ENCODE measurements at places on chromosomes 6 and 20.

DNA sequence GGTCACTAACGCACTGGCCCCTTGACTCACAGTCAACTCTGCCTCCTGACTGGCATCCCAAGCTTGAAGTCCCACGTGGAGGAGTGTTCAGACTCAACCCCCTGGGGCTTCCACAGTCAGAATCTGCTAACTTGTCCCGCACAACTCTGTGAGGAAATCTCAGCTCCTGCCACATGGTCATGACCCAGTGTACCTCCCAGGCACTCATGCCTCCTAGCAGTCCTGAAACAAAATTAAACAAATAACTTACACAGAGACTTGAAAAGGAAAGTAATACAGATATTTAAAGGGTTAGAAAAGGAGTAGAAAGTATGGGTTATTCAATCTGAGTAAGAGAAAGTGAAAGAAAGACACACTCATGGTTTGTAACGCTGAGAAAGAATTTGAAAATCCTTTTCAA is 134.9 kb downstream of the GMDS start:
- DNase-seq: no peak

- DNase-seq: no peak
These were observed 3.6 kb downstream of the ADISSP start for GRCh38 chr20:3763671-3764601.

GRCh38 chr6:166540631-166541331 is 45.7 kb downstream of the RAMACL start:
- no peak for DNase-seq

DNA sequence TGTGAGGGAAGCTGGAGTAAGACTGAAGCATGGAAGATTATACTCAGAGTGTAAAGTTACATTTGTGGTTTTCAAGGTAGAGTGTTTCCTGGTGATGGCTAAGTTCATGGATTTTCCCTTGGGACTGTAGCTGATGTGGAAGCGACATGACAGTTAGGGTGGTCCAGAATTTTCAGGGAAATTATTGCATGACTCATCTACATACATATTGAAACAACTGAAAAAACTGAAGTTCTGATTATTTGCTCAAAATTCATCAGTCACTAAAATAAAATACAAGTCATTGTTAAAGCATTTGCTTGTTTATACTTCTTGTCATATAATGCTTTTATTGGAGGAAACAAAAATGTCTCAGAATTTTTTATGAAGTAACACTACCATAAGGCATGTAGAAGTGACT is 700.0 kb downstream of the RFPL4B start:
- no peak for DNase-seq

GRCh38 chr6:356828-357251 is 34.7 kb upstream of the IRF4 start:
- no peak for DNase-seq

DNA sequence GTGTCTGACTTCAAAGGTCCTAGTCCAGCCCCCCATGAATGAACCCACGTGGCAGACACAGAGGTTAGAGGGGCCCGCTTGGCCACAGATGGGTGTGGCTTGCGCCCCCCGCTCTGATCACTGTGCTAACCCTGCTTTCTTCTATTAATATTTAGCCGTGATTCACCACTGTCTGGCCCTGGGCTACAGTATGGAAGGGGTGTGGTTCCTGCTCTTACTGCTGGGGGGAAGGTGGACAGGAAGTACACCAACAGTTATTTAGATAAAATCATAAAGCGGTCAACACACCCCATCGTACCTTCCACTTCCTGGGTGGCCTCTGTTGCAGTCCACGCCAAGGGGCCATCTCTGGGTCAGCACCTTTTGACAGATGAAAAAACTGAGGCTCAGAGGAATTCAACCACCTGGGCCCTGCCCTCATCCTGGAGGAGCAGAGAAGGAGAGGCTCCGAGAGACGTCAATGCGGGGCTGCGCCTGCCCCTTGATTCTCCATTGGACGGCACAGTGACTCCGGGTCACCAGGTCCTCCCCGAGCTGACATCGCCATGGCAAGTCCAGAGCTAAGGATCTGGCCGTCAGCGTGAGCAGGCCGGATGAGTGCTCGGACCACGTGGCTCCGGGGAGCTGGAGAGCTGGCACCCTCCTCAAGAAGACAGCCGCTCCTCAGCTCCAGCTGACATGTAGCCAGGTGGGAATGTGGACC is 206.3 kb downstream of the PREX1 start:
- no peak for DNase-seq

DNA sequence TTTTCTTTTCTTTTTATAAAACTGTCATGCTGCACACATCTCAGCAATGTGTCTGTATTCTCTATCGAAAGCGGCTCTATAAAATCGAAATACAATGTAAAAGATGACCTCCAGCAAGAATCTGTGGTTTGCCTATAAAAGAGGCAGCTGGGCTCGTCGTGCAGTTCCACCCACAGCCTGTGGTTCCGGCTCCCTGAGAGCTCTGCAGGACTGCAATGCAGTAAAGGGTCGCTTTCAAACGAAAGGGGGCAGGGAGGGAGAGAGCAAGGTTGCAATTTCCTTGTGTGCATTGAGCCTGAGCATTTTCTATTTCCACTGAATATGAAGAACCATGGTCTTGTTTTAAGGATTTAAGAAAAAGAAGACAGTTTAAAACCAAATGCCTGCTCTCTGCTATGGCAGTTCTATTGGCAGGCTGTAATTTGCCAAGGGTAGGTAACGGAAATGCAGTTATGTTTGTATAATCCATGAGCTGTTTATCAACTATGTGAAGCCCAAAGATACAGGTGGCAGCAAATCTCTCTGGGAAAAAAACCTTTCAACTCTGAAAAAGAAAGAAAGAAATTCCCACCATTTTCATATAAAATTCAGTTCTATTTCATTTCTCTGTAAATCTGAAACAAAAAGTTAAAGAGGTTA is 236.5 kb downstream of the HACE1 start:
- DNase-seq: peak; percentile 66

DNA sequence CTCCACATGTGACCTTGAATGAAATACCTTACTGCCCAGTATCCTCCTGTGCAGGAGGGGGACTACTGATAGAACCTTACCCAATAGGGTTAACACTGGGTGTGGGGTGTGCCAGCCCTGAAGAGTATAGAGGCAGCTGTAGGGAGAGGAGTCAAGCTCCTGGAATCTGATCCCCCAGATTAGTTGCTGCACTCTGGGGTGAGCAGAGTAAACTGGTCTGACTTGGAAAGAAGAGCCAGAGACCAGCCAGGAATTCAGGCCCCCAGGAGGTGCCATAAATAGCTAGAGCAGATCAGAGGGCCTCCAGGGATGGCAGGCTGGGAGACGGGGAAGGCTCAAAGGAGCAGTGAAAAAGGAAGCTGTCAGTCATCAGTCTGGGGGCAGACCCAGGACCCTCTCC is 3.5 kb upstream of the APOBEC2 start:
- DNase-seq: no peak

DNA sequence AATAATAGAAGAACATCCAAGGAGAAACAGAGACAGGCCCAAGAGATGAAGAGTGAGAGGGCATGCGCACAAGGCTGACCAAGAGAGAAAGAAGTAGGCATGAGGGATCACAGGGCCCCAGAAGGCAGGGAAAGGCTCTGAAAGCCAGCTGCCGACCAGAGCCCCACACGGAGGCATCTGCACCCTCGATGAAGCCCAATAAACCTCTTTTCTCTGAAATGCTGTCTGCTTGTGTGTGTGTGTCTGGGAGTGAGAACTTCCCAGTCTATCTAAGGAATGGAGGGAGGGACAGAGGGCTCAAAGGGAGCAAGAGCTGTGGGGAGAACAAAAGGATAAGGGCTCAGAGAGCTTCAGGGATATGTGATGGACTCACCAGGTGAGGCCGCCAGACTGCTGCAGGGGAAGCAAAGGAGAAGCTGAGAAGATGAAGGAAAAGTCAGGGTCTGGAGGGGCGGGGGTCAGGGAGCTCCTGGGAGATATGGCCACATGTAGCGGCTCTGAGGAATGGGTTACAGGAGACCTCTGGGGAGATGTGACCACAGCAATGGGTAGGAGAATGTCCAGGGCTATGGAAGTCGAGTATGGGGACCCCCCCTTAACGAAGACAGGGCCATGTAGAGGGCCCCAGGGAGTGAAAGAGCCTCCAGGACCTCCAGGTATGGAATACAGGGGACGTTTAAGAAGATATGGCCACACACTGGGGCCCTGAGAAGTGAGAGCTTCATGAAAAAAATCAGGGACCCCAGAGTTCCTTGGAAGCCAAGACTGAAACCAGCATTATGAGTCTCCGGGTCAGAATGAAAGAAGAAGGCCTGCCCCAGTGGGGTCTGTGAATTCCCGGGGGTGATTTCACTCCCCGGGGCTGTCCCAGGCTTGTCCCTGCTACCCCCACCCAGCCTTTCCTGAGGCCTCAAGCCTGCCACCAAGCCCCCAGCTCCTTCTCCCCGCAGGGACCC is 981 bp upstream of the TNF start:
- peak; percentile 52 for DNase-seq

DNA sequence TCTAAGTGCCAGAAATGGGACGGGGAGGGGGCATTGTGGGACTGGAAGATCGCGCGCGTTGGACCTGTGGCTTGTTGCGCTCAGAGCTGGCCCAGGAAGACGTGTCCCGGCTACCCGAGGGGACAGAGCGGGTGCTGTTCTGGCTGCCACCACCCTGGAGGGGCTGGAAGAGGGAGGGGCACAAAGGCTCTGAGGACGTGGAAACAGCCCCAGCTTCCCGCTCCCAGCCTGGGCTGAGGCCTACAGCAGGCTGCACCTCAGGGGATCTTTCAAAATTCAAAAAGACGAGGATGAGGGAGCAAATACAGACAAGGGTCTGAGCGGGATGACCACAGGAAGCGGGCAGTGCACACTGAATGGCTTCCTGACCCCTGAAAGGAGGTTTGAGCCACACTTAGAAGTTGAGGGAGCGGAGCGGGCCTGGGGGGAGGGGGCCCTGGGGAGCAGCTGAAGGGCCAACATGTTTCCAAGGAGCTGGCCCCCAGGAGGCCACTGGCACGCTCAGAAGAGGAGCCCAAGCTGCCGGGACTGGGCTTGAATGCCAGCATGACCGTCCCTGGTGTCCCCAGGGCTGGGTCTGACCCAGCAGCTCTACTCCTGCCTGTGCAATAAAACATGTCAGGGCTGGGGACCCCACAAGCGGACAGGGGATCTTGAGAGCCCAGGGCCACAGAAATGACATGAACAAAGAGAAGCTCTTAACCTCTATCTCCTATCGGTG is 1.3 kb downstream of the OXT start:
- no peak for DNase-seq

DNA sequence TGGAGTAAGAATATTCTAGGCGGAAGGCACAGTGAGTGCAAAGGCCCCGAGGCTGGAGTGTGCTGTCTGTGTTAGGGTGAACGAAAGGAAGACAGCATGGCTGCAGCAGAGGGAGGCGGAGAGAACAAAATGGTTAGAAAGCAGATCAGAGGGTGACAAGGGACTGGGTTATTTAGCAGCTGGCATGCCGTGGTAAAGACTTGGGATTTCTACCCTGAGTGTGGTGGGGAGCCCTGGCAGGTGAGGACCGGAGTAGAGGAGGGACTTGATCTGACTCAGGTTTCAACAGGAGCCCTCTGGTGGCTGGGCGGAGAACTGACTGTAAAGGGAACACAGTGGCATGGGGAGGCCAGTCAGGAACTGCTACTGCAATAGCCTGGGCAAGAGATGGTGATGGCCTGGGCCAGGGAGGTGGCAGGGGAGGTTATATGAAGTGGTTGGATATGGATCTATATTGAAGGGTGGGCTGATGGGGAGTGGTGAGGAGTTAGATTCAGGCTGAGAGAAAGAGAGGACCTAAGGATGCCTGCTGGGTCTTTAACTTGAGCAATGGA is 38.0 kb downstream of the PIM1 start:
- DNase-seq: peak; percentile 95

- DNase-seq: no peak
These were observed 36.3 kb downstream of the RNF146 start for GRCh38 chr6:127302728-127303660.

DNA sequence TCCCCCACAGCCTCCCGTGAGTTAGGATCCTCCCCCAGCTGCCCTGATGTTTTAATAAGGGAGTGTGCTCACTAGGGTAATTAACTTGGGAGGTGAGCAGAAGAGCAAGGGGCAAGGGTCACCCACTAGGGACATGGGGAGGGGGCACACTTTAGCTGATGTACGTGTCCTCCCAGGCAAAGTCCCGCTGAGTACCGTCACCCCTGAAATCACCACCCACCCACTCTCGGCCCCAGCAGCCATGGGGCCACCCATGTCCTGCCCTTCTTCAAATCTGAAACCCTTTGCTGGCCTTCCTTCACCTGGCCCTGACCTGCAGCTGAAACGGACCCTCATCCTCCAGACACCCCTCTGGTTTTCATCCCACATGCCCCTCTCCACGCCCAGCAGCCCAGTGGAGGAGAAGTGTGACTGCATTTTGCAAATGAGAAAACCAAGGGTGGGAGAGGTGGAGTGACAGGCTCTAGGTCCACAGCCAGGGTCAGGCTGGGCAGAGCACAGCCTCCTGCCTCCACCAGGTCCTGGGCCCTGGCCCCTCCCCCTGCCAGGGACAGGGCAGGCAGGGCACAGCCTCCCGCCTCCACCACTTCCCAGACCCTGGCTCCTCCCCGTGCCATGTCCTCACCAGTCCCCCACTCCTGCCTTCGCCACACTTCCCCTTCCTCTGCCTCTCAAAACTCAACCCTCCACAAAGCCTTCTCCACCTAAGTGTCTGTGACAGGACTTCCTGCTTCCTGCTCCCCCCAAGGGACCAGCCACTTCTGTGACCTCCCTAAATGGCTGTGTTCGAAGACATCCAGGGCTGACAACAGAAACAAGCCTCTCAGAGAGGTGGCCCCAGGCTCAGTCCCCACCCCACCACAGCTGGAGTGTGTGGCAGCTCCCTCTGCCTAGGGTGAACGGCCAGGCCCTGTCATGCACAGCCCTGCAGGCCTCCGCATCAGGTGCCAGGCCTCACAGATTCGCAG is 15.1 kb downstream of the ACSS1 start:
- no peak for DNase-seq

- peak; percentile 66 for DNase-seq
These were observed 2.9 kb downstream of the SLC35B2 start for GRCh38 chr6:44254191-44255104.

DNA sequence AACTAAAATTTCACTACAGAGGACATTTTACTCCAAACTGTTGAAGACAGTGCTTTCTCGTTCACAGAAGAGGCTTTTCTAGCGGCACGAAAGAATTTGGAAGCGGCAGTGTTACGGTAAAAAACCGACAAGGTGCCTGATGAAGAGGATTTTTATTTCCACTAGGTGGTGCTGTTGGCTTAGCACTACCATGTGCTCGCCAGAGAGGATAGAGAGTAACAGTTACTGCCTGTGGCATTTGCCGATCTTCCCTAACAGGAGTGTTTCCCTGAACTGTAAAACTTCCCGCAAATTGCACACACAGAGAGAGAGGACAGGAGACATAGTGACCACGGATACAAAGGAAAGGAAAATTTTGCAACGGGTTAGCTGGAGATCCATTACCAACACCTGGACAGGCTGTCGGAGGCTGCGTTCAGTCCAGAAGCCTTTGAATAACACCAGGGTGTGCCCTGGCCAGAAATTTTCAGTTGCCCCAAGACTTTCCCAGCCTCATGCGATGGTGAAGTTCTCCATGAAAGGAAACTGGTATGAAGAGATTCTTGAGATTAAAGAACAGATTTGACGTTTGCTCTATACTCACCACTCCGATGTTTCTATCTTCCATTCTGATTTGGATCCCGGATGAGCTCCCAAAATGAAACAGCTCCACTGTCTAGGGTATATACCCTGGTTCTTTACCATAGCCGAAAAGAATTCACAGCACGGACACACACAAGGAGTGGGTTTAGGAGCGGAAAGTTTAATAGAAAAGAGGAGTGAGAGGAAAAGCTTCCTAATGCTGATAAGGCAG is 48.1 kb downstream of the HLA-DPB1 start:
- DNase-seq: peak; percentile 62

Measured in H9 (cell line).